ENCODE measurements at places on chromosomes 2 and 18.

DNA sequence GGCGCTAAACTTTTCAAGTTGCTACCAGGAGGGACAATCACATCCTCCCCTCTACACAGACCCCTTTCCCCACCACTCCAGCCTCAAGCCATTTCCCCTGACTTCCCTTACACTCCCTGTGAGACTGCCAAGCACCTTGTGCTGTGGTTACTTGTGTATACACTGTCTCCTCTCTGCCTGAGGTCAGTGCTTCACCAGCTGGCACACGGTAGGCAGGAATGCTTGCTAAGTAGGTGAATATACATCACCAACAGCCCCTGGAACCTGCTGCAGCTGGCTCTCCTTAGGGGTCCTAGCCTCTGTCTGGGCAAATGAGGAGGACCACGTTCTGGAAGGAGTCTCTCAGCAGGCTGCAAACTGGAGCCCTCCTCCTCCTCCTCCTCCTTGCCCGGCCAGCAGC, 38.3 kb upstream of the ACAA2 start:
- DNase-seq: no peak

GRCh38 chr2:187519419-187520120, 34.7 kb downstream of the TFPI start:
- DNase-seq: no peak

- no peak for DNase-seq
Measured at GRCh38 chr2:240512109-240512485, 45.7 kb downstream of the ANKMY1 start.

GRCh38 chr18:40412410-40412809, 1542.6 kb upstream of the PIK3C3 start:
- DNase-seq: no peak

DNA sequence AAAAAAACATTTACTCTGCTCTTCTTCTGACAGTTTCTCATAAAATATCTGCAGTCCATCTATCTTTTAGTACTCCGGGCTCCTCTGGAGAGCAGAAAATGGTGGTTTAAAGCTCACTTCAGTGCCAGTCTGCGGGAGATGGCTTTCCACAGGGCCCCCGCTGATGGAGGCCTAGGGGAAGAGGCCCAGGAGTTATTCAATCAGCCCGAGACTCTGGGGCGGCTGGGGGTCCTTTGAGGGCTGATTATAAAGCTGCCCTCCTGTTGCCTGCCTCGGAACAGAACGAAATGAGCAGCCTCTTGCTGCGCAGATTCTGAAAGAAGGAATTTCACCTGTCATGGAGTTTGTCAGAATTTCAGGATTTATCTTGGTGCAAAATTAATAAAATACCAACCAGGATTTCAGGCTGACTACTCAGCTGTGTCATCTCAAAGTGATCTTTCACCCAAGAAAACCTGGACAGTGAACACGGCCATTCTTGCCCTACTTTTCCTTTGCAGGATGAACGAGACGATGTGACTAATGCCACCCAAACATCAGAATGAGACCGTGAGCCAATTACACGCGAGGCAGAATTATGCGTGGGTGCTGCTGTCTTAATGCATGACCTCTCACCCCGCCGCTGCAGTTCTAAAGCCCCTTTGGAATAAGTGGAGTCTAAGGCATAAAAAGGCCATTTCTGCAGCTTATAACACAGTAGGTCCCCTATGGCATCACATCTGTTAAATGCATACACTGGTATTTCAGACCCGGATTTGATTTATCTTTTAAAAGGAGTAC, 273.8 kb downstream of the ZNF521 start:
- DNase-seq: no peak

GRCh38 chr2:120472031-120472430, 126.1 kb downstream of the INHBB start:
- DNase-seq: no peak

DNA sequence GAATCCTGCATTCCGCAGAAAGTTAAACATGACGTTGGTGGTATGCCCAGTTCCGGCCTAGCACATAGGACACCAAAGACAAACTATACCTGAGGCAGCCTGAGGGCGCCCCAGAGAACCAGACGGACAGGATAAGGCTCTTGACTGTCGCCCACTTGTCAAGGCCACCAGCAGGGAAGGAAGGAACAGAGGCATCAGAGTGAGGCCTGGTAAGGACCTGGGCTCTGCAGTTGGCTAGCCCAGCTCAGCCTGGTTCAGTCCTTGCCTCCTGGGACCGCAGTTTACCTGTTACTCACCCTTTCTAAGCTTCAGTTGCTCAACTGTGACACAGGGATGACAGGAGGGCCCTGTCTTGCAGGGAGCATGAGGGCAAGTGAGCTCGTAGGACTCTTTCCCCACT, 82.1 kb downstream of the ACTR2 start:
- no peak for DNase-seq

DNA sequence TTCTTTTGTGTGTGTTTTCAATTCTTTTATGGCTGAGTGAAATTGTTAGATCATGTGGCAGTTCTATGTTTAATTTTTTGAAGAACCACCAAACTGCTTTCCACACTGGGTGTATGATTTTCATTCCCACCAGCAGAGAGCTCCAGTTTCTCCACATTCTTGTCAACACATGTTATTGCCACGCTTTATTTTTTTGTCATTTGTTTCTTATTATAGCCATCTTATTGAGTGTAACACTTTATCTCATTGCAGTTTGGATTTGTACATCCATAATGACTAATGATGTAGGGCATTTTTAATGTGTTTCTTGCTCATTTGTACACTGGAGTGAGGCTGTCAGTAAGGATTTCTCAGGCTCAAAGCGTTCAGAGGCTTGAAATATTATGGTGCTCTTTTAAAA, 184.2 kb downstream of the PIEZO2 start:
- no peak for DNase-seq

GRCh38 chr2:167398873-167399272, 510.6 kb downstream of the XIRP2 start:
- no peak for DNase-seq

Data from esophagus squamous epithelium (tissue), 5 donors.